Fibroblast of lung (primary cell): ENCODE measurements at places on chromosomes 4 and X. TPM values are rescaled to one million over a fixed set of nuclear protein-coding genes. Genes with fewer than 3 reads are reported as not detected.

The DCUN1D4 gene
- 50.7 and 52.4 TPM in 2 replicates for total RNA-seq

The CAPN6 gene
- under 0.01 TPM in 1 of 2 replicates, not detected in the other for total RNA-seq

The SHOX gene
- total RNA-seq = not detected in 2 replicates

The DDIT4L gene
- 3.3 and 6.4 TPM in 2 replicates for total RNA-seq

The TCEAL6 gene
- not detected in 2 replicates for total RNA-seq

The GYG2 gene
- total RNA-seq = 5.4 and 10.6 TPM in 2 replicates

The HSPA4L gene
- total RNA-seq = 8.5 and 10.1 TPM in 2 replicates

The MAGED4 gene
- 26.9 and 31.1 TPM in 2 replicates for total RNA-seq

The SOD3 gene
- 16.7 and 34.8 TPM in 2 replicates for total RNA-seq

The INPP4B gene
- total RNA-seq = 9.2 and 19.7 TPM in 2 replicates

The GAGE12E gene
- not detected in 2 replicates for total RNA-seq

The NPY1R gene
- under 0.01 TPM in 2 replicates for total RNA-seq

The F9 gene
- total RNA-seq = not detected in 2 replicates

The FRAS1 gene
- 0.66 and 1.8 TPM in 2 replicates for total RNA-seq

The NPY5R gene
- not detected in 2 replicates for total RNA-seq

The SUPT20HL1 gene
- total RNA-seq = not detected in 2 replicates

The MTM1 gene
- 10.0 and 15.2 TPM in 2 replicates for total RNA-seq

The ZNF81 gene
- 5.4 and 5.6 TPM in 2 replicates for total RNA-seq

The RAP2C gene
- 13.6 and 24.4 TPM in 2 replicates for total RNA-seq

The POU3F4 gene
- under 0.01 TPM in 1 of 2 replicates, not detected in the other for total RNA-seq

The NSUN7 gene
- total RNA-seq = 0.33 and 0.51 TPM in 2 replicates

The BMX gene
- total RNA-seq = not detected in 2 replicates

The KCNE5 gene
- 0.51 and 1.2 TPM in 2 replicates for total RNA-seq

The GPM6B gene
- 0.99 and 1.0 TPM in 2 replicates for total RNA-seq

The CENPVL1 gene
- not detected in 2 replicates for total RNA-seq

The ZNF157 gene
- 0.17 and 0.26 TPM in 2 replicates for total RNA-seq

The NUP54 gene
- 55.5 and 70.6 TPM in 2 replicates for total RNA-seq

The SLC25A53 gene
- total RNA-seq = 13.4 and 13.7 TPM in 2 replicates

The CD38 gene
- total RNA-seq = under 0.01 TPM in 1 of 2 replicates, not detected in the other

The UGT2B17 gene
- total RNA-seq = not detected in 2 replicates

The S100P gene
- total RNA-seq = not detected in 2 replicates
